ENCODE measurements at places on chromosomes 12 and 14.
A peak's percentile ranks its signal among the peaks of the same experiment; 100 is the strongest.

DNA sequence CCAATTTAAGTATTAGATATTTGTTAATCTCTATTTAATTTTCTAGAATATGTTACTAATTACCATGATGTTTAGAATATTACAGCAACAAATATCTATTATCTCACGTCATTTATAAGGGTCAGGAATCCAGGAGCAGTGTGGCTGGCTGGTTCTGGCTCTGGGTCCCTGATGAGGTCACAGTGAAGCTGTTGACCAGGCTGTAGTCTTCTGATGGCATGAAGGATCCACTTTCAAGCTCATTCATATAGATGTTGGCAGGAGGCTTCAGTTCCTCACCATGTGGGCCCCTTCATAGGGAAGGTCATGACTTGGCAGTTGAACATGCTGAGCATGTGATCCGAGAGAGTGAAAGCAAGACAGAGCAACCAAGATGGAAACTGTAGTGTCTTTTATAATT lies 375.6 kb downstream of the ATP23 start:
- no peak for DNase-seq

GRCh38 chr12:14890701-14891100 lies 5.0 kb upstream of the MGP start:
- DNase-seq, result no peak

- DNase-seq, result no peak
These were observed 16.1 kb downstream of the PAWR start for GRCh38 chr12:79674629-79675028.

GRCh38 chr14:95156161-95157047 lies 925 bp downstream of the DICER1 start:
- DNase-seq, result peak; percentile 47

GRCh38 chr12:904010-904414 lies 45.5 kb downstream of the RAD52 start:
- no peak for DNase-seq

- no peak for DNase-seq
These were observed 58.7 kb upstream of the G2E3 start for GRCh38 chr14:30500222-30500621.

GRCh38 chr12:102883204-102883799 lies 33.7 kb downstream of the PAH start:
- peak; percentile 40 for DNase-seq

DNA sequence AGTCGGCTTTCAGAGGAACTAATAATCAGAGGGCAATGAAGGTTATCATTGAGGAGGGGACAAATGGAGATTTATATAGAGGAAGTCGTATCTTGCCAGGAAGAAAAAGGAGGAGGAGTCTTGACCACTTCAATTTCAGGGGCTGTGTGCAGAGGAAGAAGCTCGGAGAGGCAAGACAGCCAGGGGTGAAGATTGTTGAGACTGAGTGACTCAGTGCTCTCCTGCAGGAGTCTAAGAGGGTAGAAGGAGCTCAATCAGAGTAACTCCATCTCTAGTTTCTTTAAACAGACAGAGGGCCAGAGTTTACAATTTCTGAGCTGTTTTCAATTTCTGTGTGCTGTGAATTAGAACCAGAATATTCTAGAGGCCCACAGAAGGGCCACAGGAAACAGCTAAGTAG lies 439.3 kb upstream of the PRICKLE1 start:
- no peak for DNase-seq
